ENCODE measurements at places on chromosomes 16 and 17.

- DNase-seq = no peak
Measured at GRCh38 chr17:8080799-8081219, 6.7 kb downstream of the ALOX12B start.

DNA sequence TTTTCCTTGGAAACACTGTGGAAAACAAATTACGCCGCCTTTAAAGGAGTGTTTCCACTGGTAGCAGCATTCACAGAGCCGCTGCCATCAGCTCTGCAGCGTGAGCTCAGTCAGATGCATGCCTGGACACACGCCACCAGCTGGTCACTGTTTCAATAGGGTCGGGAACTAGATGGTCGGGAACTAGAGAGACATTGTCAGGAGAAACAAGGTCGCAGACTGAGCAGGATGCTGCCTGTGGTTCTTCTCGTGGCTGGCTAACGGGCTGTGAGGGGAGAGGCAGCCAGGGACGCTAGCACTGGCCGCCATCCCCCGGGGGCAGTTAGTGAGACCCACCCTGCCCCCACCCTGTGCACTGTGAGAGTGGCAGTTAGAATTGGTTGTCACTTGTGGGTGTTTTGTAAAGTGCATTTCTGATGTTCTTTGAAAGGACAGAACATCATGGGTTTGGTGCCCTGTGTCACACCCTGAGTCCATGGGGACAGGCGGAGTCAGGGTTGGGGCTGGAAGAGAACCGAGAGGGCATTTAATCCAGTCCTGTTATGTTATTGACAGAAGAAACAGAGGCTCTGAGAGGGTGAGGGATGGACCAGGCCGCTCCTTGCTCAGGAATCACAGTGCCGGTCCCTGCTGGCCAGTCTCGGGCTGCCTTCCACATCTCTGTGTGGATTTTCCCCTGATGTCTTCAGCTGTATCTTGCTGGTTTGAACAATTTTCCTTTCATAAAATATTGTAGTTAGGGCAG is 86.3 kb downstream of the SPECC1 start:
- DNase-seq = no peak

DNA sequence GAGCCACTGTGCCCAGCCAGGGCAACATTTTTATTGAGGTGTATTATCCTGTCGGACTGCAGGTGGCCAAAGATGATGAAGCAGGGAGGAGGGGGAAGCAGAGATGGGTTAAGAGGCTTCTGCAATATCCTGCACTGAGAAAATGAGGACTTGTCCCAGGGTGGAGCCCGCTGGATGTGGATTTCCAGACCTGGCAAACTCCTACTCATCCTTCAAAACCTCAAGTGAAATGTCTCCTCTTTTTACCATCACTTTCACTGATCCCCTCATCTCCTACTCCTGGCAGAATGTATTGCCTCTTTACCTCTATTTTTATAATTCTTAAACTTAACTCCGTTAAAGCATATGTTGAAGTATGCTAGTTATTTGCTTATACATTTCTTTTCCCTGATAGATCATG is 60.9 kb downstream of the MGAT5B start:
- no peak for DNase-seq

- DNase-seq = no peak
Measured at GRCh38 chr17:46984892-46985291, 5.8 kb upstream of the RPRML start.

- DNase-seq = no peak
Measured at GRCh38 chr17:17413821-17414220, 63.0 kb upstream of the MED9 start.

DNA sequence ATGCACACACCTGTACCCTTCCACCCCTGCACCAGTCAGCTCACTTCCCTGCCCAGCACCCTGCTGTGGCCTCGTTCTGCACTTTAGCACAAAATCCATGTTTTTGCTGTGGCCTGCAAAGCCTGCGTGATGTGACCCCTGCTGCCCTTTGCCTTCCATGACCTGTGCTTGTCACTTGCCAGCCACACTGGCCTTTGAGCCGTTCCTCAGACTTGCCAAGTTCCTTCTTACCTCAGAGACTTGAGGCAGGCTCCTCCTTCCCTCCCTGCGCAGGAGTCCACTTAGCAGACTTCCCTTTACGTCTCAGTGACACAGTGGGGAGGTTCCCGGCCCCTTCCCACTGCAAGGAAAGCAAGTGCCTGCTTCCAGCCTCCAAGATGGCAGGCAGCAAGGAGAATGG is 134.7 kb downstream of the SNX29 start:
- no peak for DNase-seq

DNA sequence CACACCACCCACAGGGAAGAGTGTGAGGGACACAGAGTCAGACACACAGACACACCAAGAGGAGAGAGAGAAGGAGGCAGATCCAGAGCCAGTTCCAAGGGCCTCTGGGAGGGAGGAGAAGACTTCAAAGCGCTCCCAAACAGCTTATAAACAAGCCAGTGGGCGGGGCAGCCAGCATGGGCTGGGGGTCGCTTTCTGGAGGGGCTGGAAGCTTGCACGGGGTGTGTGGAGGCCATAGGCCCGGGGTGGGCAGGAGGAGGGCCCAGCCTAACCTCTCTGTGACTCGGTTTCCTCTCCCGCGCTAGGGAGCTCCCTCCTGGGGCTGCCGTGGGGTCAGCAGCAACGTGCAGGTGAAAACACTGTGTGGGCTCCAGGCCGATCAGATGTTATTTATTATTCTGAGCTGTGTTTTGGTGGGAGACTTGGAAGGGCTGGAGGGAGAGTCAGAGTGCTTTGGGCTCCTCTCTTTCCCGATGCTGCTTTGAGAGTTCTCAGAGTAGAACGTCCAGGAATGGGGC is 2.5 kb upstream of the WFIKKN2 start:
- DNase-seq = no peak

- no peak for DNase-seq
Measured at GRCh38 chr17:850086-850850, 68.1 kb downstream of the MRM3 start.

GRCh38 chr17:78607038-78607437 is 29.8 kb upstream of the DNAH17 start:
- no peak for DNase-seq

DNA sequence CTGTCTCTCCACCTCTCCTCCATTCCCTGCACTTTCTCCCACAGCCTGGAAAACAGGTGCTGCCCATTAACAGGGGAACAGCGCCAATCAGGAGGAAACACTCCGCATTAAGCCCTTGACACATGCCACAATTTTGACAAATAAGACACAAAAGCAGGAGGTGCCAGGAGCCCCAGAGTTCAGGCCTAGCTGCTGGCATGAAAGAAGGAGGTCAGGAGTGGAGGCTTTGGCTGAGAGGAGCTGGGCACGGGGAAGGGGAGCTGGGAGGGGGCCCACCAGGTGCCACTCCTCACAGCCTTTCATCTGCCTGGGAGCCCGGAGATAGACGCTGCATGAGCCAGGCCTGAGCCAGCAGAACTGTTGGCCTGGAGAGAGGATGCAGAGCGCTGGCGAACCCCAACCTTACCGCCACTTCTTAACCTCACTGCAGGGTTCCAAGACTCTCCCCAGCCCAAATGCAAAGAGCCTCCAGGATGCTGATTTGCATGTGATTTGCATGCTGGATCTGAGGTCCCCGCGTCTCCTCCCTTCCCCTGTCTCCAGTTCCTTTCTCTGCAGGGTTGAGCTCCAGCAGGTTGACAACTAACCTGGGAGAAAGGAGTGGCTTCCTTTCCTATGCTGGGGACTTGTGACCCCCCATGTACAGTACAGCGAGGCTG is 139.8 kb upstream of the SDK2 start:
- DNase-seq = no peak

GRCh38 chr16:4706871-4707270 is 13.5 kb downstream of the NUDT16L1 start:
- no peak for DNase-seq

- DNase-seq = no peak
Measured at GRCh38 chr17:35898283-35899070, 18.3 kb upstream of the CCL5 start.

- no peak for DNase-seq
Measured at GRCh38 chr16:85522842-85523601, 90.1 kb upstream of the GSE1 start.

DNA sequence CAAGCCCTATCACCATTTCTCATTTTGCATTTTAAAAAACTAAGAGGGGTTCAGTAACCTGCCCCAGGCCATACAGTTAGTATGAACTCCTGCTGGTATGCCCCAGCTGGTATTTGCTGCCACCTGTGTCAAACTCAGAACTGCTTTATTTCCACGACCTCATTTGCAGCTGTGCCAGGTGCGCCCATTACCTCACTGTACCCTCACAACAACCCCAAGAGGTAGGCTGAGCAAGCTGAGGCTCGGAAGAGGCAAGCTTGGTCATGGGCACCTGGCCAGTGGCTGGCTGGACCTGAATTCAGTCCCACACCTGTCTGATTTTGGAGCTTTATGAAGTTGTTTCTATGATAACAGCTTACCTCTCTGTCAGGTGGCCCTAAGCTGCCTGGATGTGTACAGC is 7.6 kb downstream of the EPN2 start:
- DNase-seq = no peak

GRCh38 chr17:80936218-80936617 is 55.4 kb upstream of the CHMP6 start:
- no peak for DNase-seq

DNA sequence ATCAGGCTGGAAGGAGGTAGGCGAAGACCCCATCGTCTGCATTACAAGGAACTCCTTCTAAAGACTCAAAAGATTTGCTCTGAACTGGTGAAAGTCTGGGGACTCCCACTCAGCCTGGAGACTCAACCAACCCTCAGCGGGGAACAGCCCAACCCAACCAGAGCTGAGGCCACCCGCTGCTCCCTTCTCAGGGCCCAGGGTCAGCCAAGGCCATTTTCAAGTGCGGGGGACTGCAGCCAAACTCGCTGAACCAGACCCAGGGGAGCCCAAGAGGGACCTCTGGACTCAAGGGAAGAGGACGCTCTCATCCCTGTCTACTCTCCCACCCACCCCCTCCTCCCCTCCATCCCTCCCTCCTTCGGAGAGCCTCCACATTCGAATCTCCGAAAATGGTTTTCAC is 24.1 kb downstream of the XYLT1 start:
- no peak for DNase-seq

DNA sequence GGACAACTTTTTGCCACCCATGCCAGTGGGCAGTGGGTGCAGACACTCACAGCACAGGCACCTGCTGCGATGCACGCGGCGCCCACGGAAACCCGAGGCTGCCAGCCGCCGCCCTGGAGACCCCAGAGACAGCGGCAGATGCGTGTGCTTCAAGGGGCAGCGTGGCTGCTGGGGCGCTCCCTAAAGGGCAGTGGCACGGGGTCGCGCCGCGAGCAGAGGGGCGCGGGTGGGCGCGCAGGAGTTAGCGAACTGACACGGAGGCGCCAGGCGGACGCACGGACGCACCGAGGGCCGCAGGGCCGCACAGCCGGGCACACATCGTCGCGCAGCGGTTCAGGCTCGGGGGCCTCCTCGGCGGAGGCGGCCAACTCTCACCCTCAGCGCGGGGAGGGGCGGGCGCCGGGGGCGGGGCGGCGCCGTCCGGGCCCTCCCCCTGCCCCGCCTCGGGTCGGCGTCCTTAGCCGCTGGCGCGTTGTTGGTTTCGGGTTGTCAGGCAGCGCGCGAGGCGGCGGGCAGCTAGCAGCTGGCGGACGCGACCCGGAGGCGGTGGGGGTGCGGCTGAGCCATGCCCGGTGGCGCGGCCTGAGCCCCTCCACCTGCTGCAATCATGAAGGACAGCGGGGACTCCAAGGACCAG is at the start of gene KIF19:
KIF19 (plus strand) TSS at position 484 of the 637 bp plus-strand sequence; CDS start at position 608, 124 bp downstream.
- DNase-seq = peak; percentile 38

GRCh38 chr16:82395212-82395611 is 225.2 kb upstream of the MPHOSPH6 start:
- DNase-seq = no peak

GRCh38 chr16:82146556-82146955 is 23.5 kb downstream of the MPHOSPH6 start:
- DNase-seq = no peak

- no peak for DNase-seq
Measured at GRCh38 chr17:37691807-37692206, 48.6 kb upstream of the DDX52 start.
